Endothelial cell of umbilical vein (primary cell): ENCODE measurements at places on chromosomes 4 and X. TPM values are rescaled to one million over a fixed set of nuclear protein-coding genes. Genes with fewer than 3 reads are reported as not detected.

RAB33A gene
- polyA plus RNA-seq, result 1.3 and 1.6 TPM in 2 replicates

SMIM10L2A gene
- polyA plus RNA-seq, result 0.10 and 0.13 TPM in 2 replicates

ELK1 gene
- 18.3 and 21.0 TPM in 2 replicates for polyA plus RNA-seq

PRRG1 gene
- 46.3 TPM in 2 replicates for polyA plus RNA-seq

RWDD4 gene
- 4.2 and 4.9 TPM in 2 replicates for polyA plus RNA-seq

ERVMER34-1 gene
- 0.03 TPM in 2 replicates for polyA plus RNA-seq

CABS1 gene
- not detected in 2 replicates for polyA plus RNA-seq

C4orf51 gene
- polyA plus RNA-seq, result not detected in 2 replicates

GPR143 gene
- 17.7 TPM in 2 replicates for polyA plus RNA-seq

JAKMIP1 gene
- polyA plus RNA-seq, result not detected in 2 replicates

PABPC1L2A gene
- polyA plus RNA-seq, result not detected in 2 replicates

SH3TC1 gene
- 96.5 and 115 TPM in 2 replicates for polyA plus RNA-seq

ARHGAP24 gene
- 47.4 and 52.1 TPM in 2 replicates for polyA plus RNA-seq

CXorf38 gene
- 5.2 and 5.9 TPM in 2 replicates for polyA plus RNA-seq

FRMD7 gene
- not detected in 2 replicates for polyA plus RNA-seq

CYP2U1 gene
- polyA plus RNA-seq, result 2.7 and 2.9 TPM in 2 replicates

KLHL34 gene
- polyA plus RNA-seq, result not detected in 2 replicates

OGT gene
- 136 and 141 TPM in 2 replicates for polyA plus RNA-seq

GPAT3 gene
- 0.21 and 0.36 TPM in 2 replicates for polyA plus RNA-seq

PDGFRA gene
- 0.14 and 0.19 TPM in 2 replicates for polyA plus RNA-seq

TMPRSS11D gene
- 0.03 TPM in 1 of 2 replicates, not detected in the other for polyA plus RNA-seq

ZMAT1 gene
- polyA plus RNA-seq, result 1.8 and 2.4 TPM in 2 replicates

ADAM29 gene
- not detected in 2 replicates for polyA plus RNA-seq

DNAAF6 gene
- polyA plus RNA-seq, result not detected in 2 replicates

FAM9A gene
- polyA plus RNA-seq, result not detected in 2 replicates

SSX7 gene
- polyA plus RNA-seq, result not detected in 2 replicates

EDA2R gene
- 1.5 and 1.9 TPM in 2 replicates for polyA plus RNA-seq

F8 gene
- polyA plus RNA-seq, result 0.53 and 0.62 TPM in 2 replicates

KCNIP4 gene
- polyA plus RNA-seq, result 0.03 TPM in 1 of 2 replicates, not detected in the other

MTNR1A gene
- not detected in 2 replicates for polyA plus RNA-seq

DUSP9 gene
- polyA plus RNA-seq, result 0.04 and 0.05 TPM in 2 replicates

PPP2R2C gene
- 0.03 TPM in 1 of 2 replicates, not detected in the other for polyA plus RNA-seq

OTUD6A gene
- polyA plus RNA-seq, result not detected in 2 replicates

DUSP21 gene
- polyA plus RNA-seq, result not detected in 2 replicates

HS3ST1 gene
- 0.14 and 0.49 TPM in 2 replicates for polyA plus RNA-seq

STAP1 gene
- polyA plus RNA-seq, result not detected in 2 replicates

DTHD1 gene
- polyA plus RNA-seq, result not detected in 2 replicates

ITGB1BP2 gene
- 1.2 and 1.8 TPM in 2 replicates for polyA plus RNA-seq

FGFBP1 gene
- polyA plus RNA-seq, result not detected in 2 replicates

GPRASP1 gene
- 0.32 and 0.33 TPM in 2 replicates for polyA plus RNA-seq
